ENCODE measurements at places on chromosomes 2 and 18. TPM values are rescaled to one million over a fixed set of nuclear protein-coding genes. Genes with fewer than 3 reads are reported as not detected.

The PLA2R1 gene
- total RNA-seq = 50.0 TPM

The KIF1A gene
- total RNA-seq = not detected

The TTN gene
- 5.6 TPM for total RNA-seq

The LYPD1 gene
- 21.7 TPM for total RNA-seq

The RFTN2 gene
- 25.6 TPM for total RNA-seq

The FBXO36 gene
- 2.5 TPM for total RNA-seq

The ARHGEF4 gene
- 1.3 TPM for total RNA-seq

The MGAT4A gene
- total RNA-seq = 1.6 TPM

The SERTAD2 gene
- 8.3 TPM for total RNA-seq

The FEV gene
- not detected for total RNA-seq

The CIDEA gene
- total RNA-seq = not detected

The ZSWIM2 gene
- not detected for total RNA-seq

The NBEAL1 gene
- 38.7 TPM for total RNA-seq

The ABCG8 gene
- not detected for total RNA-seq

The GALNT5 gene
- total RNA-seq = 28.8 TPM

The CREG2 gene
- total RNA-seq = 0.37 TPM

The SCN3A gene
- total RNA-seq = 0.13 TPM
